A549 treated with Mapracorat at 1 μM for 4 hours (cell line): ENCODE measurements at places on chromosomes 2 and 18. TPM values are rescaled to one million over a fixed set of nuclear protein-coding genes. Genes with fewer than 3 reads are reported as not detected.

SIX2 gene
- total RNA-seq: 0.96 to 1.4 TPM (median 1.2 TPM) in 5 replicates

IL36A gene
- not detected in 5 replicates for total RNA-seq

VWA3B gene
- total RNA-seq: 0.33 to 0.80 TPM (median 0.37 TPM) in 3 of 5 replicates, not detected in the others

NEB gene
- total RNA-seq: 0.18 to 0.34 TPM (median 0.23 TPM) in 5 replicates

BOLL gene
- total RNA-seq: not detected in 5 replicates

ABCG8 gene
- not detected in 5 replicates for total RNA-seq

CCT4 gene
- total RNA-seq: 300 to 307 TPM (median 303 TPM) in 5 replicates

USP40 gene
- 20.9 to 28.6 TPM (median 25.2 TPM) in 5 replicates for total RNA-seq

FBLN7 gene
- total RNA-seq: 0.13 to 0.73 TPM (median 0.58 TPM) in 5 replicates

SERPINB2 gene
- total RNA-seq: not detected in 5 replicates

GPR155 gene
- total RNA-seq: 0.10 to 0.36 TPM (median 0.32 TPM) in 5 replicates

RAPGEF4 gene
- 0.20 to 0.29 TPM (median 0.23 TPM) in 5 replicates for total RNA-seq
